ENCODE measurements at places on chromosomes 4 and X.

DNA sequence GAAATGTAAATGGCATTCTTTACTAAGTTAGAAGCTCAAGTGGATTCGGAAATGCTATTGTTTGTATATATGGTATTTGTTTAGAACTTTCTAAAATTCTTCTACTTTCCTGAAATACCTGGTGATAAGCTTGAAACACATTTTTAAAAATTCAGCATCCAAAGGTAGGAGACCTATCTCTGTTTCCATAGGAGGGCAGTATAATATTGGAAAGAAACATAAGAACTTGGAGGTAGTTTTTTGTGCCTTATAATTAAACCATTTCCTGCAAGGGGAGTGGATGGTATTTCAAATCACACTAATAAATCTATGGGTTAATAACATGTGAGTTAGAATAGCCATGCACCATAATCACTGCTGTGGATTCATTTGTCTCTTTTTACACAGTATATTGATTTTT, 217.4 kb upstream of the AADAT start:
- no peak for DNase-seq

DNA sequence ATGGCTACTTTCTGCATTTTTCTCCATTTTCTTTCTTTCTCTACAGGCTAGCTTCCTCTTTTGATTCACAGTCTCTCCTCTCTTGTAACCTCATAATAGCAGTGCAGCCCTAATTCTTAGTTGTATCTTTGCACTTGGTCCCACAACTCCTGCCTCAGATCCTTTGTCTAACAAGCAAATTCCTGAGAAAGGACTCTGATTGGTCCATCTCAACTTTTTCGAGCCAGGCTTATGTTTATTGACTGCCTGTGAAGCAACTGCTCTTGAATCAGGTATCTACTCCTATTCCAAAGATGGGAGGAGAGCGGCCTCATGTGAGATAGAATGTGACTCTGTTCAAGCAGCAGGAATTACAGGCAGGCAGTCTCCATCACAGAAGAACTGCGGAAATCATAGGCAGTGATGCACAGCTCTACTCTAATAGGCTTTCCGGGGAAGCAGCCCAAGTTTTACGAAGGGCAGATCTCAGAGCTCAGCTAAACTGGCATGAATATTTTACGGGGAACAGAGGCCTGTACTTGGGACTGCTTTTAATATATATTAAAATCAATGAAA, 123.5 kb downstream of the GABRB1 start:
- DNase-seq: no peak

GRCh38 chrX:2426289-2426882, 74.4 kb downstream of the DHRSX start:
- no peak for DNase-seq

DNA sequence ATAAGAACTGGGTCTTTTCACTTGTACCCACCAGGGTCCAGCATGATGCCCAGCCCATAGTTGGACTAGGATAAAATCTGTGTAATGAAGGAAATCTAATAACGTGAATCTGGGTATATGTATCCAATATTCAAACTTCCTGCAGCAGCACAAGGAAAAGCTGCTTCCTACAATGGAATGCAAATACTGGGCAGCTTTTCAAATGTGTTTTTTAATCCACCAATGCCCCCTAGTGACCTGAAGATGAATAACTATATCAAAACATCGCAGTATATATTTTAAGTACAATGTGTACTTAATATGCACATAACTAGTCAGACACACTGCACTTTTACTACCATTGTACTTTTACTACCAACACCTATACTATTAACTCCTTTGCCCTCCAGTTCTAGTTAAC, 5.3 kb downstream of the APOO start:
- peak; percentile 67 for DNase-seq
